ENCODE measurements at places on chromosomes 2 and 18. TPM values are rescaled to one million over a fixed set of nuclear protein-coding genes. Genes with fewer than 3 reads are reported as not detected.
A peak's percentile ranks its signal among the peaks of the same experiment; 100 is the strongest.

- no peaks in the 10 kb centered on the region for H3K27me3 ChIP-seq
- H3K27ac ChIP-seq: no peak overlapping the region
- H3K36me3 ChIP-seq: no peaks in the 10 kb centered on the region
- no peak overlapping the region for H3K4me3 ChIP-seq
Measured at GRCh38 chr2:65371074-65371434, 61.3 kb downstream of the SPRED2 start.

DNA sequence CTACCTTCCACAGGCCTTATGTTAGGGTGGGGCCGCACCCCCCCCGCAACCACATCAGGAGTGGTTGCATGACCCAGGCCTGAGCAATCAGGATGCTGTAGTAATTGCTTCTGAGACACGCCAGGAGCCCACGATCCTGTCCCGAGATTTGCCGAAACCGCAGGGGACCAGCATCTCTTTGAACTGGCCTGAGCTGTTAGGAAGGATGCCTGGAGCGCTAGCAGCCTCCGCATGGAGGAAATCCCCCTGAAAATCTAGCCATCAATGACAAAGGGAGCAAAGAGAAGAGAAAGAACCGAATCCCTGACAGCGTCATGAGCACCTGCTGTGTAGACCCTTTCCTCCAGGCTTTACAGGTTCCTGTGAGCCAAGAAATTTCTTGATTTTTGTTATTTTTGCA lies 8.7 kb upstream of the TEX44 start:
- no peak overlapping the region for H3K27ac ChIP-seq
- DNase-seq: no peak
- H3K4me3 ChIP-seq: no peak overlapping the region
- no peaks in the 10 kb centered on the region for H3K36me3 ChIP-seq

GRCh38 chr2:212628586-212628985 lies 90.0 kb upstream of the ERBB4 start:
- no peak overlapping the region for H3K27ac ChIP-seq
- H3K27me3 ChIP-seq: no peaks in the 10 kb centered on the region
- no peaks in the 10 kb centered on the region for H3K4me1 ChIP-seq
- H3K36me3 ChIP-seq: no peaks in the 10 kb centered on the region

- H3K27me3 ChIP-seq: no peaks in the 10 kb centered on the region
- DNase-seq: peak; percentile 66
- H3K36me3 ChIP-seq: peaks cover 8% of the 10 kb centered on the region
- no peak overlapping the region for H3K27ac ChIP-seq
Measured at GRCh38 chr2:3459185-3460015, 59.9 kb downstream of the ADI1 start.

DNA sequence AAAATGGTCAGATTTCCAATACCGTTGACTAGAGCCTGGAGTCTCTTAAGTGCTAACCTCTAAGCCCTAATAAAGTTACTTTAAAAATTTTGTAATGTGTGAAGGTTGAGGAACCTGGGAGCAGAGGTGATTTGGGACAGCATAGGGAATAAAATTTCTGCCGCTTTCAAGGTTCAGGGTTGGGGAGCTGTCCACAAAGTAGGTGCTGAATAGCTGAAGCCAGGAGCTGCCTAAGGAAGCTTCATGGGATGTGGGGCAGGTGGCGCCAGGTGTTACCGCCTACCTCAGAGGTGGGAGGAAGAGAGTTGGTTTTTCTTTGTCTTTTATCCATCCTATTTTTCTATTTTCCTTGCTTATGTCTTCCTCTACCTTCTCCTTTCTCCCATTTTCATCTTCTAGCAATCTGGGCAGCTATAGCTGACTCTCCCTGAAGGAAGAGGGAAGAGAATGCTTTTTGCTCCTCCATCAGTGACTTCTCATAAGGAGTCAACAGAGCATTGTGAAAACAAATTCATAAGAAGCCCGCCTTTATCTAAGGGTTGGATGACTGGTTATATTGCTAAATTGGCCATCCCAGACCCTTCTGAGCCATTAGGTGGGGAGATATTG lies 178.7 kb downstream of the CLIP4 start:
- H3K36me3 ChIP-seq: no peaks in the 10 kb centered on the region
- H3K4me1 ChIP-seq: no peaks in the 10 kb centered on the region
- DNase-seq: no peak
- H3K27ac ChIP-seq: no peak overlapping the region
- H3K27me3 ChIP-seq: peaks cover 2% of the 10 kb centered on the region

Gene TMEM178A
- 2.0 TPM for total RNA-seq

Gene C2orf81
- 3.1 TPM for total RNA-seq

Gene KYNU
- total RNA-seq: 13.5 TPM

Gene TSPYL6
- 0.12 TPM for total RNA-seq
